CD4-positive, alpha-beta T cell treated with Interleukin-17A for 1 hour (primary cell): ENCODE measurements at places on chromosomes 4 and X.

- DNase-seq, result no peak
Measured at GRCh38 chr4:94961420-94961819, 203.7 kb downstream of the BMPR1B start.

DNA sequence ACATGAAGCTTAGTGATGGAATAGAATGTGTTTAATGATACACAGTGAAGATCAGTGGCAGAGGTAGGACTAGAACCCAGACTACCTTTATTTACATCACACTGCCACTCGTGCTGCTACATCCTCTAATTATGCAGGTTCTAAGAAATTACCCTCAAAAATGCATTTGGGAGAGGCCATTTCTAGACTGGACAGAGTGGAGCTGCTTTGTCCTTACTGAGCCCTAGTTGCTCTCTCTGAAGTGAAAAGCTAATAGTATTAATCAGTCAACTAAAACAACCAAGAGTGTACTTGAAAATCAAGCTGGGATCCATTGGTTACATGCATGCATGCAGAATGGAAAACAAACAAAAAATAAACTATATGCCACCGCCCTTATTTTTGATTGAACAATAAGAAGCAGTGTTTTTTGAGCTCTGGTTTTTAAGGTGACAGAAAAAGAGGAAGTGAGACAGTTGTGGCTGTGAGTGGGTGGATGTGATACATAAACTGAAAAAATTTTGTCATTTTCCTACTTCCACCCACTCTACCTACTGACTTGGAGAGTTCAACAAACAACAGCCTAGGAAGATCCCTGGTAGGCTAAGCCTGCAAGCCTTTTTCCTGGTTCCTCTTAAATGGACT is 6.8 kb upstream of the VSIG4 start:
- DNase-seq, result peak; percentile 44

GRCh38 chr4:1991087-1991486 is 17.7 kb downstream of the NELFA start:
- no peak for DNase-seq

GRCh38 chr4:100517864-100518341 is at the start of gene EMCN:
Gene EMCN, minus strand, starts transcription at chr4:100518022. Its CDS starts 108 bp downstream, at chr4:100517914.
- no peak for DNase-seq

DNA sequence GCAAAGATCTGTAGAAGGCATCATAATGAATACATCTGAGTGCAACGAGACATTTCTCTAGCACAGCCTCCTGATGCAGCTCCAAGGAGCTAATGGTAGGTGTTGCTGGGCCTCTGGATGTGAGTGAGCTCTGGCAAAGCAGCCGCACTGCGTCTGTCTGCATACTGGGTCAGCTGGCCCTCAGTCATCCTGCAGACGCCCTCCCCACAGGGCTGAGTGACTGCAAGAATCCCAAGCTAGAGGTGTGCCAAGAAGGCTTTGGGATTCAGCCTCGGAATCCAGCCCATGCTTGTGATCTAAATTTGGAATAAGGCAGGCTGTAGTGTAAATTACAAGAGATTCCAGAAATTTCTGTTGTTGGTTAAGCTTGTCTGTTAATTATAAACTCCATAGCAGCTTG is 18.5 kb downstream of the HERC3 start:
- DNase-seq, result no peak

- no peak for DNase-seq
Measured at GRCh38 chr4:152083338-152083737, 322.5 kb upstream of the GATB start.

DNA sequence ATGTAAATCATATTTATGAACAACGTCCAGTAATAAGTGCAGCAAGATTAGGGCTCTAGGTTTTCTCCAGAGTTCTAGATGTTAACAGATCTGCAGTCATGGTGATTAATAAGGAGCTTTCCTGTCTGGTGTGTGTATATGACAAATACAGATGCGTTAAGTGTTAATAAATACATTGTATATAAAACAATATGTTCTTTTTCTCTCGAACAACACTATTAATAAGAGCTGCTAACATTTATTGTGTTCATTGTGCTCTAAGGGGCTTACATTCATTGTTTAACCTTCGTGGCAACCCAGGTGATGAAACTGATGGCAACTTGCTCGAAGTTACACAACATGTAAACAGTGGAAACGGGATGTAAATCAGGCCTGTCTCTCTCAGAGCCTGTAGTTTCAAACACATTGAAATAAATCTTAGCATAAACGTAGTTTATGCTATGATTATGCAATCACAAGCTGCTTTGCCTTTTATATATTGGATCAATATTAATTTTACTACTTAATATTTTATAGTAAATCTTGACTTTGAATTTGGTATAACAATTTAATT is 547 bp upstream of the CLGN start:
- no peak for DNase-seq

DNA sequence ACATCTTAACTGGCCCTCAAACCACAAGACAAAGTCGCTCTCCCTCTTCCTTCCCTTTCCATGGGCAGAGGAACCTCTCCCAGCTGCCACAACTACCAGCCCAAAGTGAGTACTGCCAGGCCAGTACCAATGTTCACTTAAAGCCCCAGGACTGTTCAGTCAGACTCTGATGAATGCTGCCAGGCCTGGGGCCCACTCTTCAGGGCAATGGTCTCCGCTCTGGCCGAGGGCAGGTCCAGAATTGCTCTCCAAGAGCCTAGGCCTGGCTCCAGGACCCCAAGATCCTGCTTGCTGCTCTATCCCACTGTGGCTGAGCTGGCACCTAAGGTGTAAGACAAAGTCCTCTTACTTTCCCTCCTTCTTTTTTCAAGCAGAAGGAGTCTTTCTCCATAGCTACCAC is 790.9 kb downstream of the KLHL13 start:
- DNase-seq, result no peak

DNA sequence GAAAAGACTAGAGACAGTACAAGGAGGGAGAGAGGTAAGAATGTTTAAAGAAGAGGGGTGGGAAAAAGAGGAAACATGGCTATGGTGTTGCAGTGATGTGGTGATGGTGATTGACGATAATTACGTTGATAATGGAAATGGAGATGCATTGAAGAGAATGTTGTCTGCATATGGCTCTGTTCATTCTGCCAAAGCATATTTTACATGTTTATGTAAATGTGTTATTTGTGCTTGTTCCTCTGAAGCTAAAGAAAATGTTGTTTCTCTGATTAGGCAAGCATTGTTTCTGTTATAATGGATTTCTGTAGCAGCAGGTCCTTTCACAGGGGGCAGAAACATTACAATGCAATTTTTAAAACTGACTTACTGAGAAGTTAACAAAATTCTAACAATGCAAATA is 958.8 kb downstream of the CCSER1 start:
- no peak for DNase-seq

DNA sequence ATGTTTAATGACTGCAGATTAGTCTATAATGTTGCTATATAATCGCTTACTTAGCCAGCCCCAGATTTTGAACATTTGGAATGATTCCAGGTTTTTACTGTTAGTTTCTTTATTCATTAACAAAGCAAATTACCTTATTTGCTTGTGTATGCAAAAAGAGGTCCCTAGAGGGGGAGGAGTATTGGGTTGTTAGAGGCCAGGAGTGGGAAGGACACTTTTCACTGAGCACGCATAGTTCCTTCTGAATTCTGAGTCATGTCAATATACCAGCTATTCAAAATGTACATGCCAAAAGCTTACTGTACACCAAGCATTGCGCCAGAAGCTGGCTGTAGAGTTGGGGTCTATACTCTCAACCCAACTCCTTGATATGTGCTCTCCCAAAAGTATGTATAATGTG is 5.1 kb upstream of the DGAT2L6 start:
- DNase-seq, result no peak

- no peak for DNase-seq
Measured at GRCh38 chr4:29319663-29320340, 1400.4 kb upstream of the PCDH7 start.

GRCh38 chr4:118916691-118917289 is 28.1 kb downstream of the SYNPO2 start:
- no peak for DNase-seq

DNA sequence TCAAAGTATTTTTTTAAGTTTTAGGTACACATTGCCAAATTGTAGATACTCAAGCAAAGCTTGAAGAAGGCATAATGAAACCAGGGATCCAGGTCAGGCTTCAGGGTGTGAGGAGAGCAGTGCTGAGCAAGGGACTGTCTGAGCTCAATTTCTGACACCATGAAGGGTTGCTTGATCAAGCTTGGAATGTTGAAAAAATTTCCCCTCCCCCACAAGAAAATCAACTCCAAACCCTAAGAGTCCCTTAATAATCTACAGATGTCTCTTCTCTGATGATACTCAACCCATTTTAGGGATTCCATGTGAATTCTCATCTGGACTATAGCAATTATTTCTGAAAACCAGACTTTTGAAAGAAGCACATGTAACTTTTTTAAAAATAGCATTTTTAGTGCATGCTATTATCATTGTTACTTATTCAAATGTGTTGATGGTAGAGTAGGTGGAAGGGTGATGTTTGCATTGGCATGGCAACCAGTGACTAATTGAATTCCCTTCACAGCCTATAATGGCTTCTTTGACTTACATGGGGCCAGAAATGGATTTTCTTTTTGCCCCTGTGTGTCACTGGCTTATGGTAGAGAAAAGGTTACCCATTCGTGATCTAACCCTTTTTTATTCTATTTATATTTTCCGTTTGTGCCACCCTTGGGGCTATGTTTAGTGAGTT is 252.0 kb downstream of the FBXW7 start:
- no peak for DNase-seq

- no peak for DNase-seq
Measured at GRCh38 chrX:80432863-80433262, 12.6 kb downstream of the TENT5D start.

GRCh38 chr4:65401083-65401482 is 269.2 kb downstream of the EPHA5 start:
- no peak for DNase-seq

GRCh38 chr4:3013323-3013722 is 50.0 kb downstream of the GRK4 start:
- no peak for DNase-seq

DNA sequence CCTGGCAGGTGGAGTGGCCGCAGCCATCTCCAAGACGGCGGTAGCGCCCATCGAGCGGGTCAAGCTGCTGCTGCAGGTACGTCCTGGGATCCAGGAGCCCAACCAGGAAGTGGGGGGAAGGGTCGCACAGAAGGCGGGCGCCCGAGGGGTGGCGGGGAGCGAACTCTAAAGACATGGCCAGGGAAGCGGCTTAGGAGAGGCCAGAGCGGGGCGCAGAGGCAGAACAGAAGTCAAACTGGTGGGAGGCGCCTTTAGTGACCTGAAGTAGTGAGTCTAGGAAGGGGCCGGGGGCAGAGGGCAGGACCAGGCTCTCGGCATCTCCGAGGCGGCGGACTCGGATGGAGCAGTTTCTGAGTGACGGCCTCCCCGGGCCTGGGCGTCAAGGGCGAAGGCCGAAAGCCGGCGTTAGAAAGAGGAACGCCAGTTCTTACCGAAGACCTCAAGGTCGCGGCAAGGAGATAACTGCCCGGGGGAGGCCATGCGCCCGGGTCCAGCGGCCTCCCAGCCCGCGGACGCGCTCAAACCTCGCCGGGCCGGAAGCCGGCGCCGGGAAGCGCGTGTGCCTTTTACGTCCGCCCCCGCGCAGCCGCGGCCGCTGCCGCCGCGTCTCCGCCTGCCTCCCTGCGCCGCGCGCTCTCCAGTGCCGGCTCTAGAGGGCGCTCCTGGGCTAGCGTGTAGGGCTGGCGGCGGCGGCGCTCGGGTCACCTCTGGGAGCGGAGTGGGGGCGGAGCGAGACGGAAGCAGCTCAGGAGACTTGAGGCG is 488 bp downstream of the SLC25A5 start:
- peak; percentile 90 for DNase-seq

- no peak for DNase-seq
Measured at GRCh38 chr4:152565333-152565732, 29.4 kb upstream of the FBXW7 start.

GRCh38 chr4:30610361-30610760 is 109.8 kb upstream of the PCDH7 start:
- no peak for DNase-seq

- no peak for DNase-seq
Measured at GRCh38 chr4:3708103-3708510, 58.1 kb upstream of the ADRA2C start.

DNA sequence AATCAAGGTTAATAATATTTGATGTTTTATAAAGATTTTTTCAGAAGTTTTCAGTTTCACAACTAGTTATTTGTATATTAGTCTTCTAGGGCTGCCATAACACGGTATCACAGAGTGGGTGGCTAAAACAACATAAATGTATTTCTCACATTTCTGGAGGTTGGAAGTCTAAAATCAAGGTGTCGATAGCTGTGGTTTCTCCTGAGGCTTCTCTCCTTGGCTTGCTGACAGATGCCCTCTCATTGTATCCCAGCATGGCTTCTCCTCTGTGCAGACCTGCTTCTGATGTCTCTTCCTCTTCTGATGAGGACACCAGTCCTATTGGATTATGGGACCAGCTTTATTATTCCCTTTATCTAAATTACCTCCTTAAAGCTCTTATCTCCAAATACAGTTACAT is 1456.6 kb downstream of the STIM2 start:
- no peak for DNase-seq

DNA sequence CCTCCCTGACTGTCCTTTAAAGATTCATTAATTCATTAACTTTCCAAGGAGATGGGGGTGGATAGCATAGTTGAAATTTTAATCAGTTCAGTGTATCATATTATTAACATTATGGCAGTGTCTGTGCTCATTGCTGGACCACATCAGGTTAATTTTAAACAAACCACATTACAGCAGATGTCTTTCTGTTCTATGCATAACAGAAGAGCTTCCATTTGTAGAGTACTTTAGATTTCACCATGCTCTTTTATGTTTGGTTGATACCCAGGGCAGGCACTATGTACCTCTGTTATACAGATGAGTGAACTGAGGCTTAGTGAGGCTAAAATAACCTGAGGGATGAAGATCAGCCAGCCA is 41.1 kb downstream of the AFF2 start:
- no peak for DNase-seq

DNA sequence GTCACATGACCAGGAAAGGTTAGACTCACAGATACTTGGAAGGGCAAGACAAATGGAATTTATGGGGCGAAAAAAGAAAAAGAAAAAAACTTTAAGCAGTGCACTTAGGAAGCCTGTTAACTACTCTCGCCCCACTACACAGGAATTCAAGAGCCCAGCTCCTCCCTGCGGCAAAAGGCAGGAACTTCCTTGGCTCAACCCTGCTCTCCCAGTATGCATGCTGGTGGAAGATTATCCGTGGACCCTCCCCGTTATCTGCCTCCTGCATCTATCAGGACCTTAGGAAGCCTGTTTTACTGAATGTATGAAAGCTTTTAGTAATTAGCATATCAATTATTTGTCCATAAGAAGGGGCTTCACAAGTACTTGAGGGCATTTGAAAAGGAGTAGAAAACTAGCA is 40.1 kb upstream of the RPA4 start:
- no peak for DNase-seq

DNA sequence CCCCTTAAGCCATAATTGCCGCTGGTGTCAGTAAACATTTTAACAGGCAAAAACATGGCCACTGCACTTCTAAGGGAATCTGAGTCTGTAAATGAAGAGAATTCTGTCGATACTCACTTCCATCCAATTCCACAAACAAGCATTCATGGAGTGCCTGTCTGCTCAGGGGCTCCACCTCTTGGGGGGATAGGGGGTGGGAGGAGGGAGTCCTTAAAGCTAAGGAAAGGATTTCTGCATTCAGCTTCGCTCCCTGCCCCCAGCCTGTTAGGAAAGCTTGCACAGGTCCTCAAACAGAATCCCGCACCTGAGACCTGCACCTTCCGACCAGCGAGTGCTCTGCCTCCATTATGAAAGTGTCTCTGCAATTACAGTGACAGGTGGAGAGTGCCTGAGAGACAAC is 130.2 kb upstream of the KIT start:
- no peak for DNase-seq
